Activated CD8-positive, alpha-beta memory T cell treated with anti-CD3 and anti-CD28 coated beads for 24 hours (primary cell): ENCODE measurements at places on chromosomes 11 and 22.
A peak's percentile ranks its signal among the peaks of the same experiment; 100 is the strongest.

GRCh38 chr11:21634956-21635355, 557.9 kb upstream of the ANO5 start:
- no peak for DNase-seq

GRCh38 chr11:103844327-103845215, 191.9 kb upstream of the DDI1 start:
- no peak for DNase-seq

DNA sequence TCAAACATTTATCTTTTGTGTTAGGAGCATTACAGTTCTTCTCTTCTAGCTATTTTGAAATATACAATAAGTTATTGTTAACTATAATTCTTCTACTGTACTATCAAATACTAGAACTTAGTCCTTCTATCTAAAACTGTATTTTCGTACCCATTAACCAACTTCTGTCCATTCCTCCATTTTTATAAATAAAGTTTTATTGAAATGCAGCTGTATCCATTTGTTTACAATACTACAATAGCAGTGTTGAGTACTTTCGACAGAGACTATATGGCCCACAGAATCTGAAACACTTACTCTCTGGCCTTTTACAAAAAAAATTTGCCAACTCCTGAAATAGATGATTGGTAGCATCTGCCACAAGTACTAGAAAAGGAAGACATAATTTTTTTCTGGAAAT, 4.7 kb upstream of the SLC35C1 start:
- DNase-seq, result no peak

GRCh38 chr11:30314625-30315024, 8.3 kb upstream of the ARL14EP start:
- DNase-seq, result no peak

GRCh38 chr11:8040921-8041285, 40.1 kb upstream of the TUB start:
- no peak for DNase-seq

- no peak for DNase-seq
These were observed 48.8 kb upstream of the ZC3H12C start for GRCh38 chr11:110044226-110044968.

DNA sequence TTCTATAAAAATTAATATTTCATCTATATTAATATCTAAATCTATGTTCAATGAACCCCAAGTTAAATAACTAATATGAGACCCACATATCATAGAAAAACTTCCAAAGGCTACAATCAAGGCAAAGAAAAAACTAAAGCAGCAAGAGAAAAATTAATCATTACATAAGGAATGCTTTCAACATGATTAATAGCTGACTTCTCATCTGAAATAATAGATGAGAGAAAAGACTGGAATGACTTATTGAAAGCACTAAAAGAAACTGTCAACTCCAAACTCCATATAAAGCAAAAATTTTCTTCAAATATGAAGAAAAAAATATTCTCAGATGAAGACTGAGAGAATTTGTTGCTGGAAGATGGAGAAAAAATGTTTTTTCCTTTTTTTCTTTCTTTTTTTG, 13.0 kb downstream of the TRIM5 start:
- DNase-seq, result no peak

GRCh38 chr22:45957826-45958225, 19.1 kb downstream of the WNT7B start:
- no peak for DNase-seq

- no peak for DNase-seq
These were observed 10.9 kb downstream of the MTNR1B start for GRCh38 chr11:92980312-92980711.

DNA sequence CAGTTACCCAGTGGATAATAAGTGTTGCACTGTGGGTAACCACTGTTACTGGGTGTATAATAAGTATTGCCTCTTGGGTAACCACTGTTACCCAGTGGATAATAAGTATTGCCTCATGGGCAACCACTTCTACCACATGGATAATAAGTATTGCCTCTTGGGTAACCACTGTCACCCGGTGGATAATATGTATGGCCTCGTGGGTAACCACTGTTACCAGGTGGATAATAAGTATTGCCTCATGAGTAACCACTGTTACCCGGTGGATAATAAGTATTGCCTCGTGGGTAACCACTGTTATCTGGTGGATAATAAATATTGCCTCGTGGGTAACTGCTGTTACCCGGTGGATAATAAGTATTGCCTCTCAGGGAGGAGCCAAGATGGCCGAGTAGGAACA, 29.7 kb upstream of the NXPE4 start:
- DNase-seq, result no peak

DNA sequence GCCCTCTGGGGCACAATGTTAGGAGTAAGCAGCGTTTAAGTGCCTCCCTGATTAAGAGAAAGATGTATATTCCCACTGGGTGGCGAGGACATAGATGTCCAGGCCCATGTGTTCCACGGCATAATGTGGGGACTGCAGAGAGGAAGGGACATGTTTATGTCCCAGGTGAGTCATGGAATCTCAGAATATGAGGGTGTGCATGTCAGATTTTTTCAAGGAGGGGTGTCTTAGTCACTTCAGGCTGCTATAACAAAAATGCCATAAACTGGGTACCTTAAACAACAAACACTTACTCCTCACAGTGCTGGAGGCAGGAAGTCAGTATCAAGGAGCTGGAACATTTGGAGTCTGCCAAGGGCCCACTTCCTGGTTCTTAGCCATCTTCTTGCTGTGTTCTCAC, 55.1 kb downstream of the BCR start:
- DNase-seq, result no peak

- no peak for DNase-seq
These were observed 92.2 kb downstream of the LUZP2 start for GRCh38 chr11:24589064-24589463.

GRCh38 chr11:96647621-96648020, 257.8 kb downstream of the JRKL start:
- no peak for DNase-seq

DNA sequence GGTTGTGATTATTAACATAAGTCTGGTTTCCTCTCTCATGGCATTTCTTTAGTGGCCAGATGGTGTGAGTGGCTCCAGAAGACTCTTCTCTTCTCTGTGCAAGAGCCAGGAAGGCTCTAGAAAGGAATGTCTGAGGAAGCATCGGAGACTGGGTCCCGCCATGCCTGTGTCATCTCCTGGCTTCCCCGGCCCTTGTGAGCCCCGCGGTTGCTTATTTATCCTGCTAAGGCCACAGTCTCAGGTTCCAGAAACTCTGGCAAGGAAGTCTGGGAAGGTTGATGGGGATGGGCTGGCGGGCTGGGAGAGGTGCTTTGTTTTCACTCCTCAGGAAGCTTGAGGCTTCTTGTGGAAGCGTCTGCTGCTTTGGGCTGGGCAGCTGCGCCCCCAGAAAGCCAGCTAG, 18.9 kb downstream of the BCR start:
- DNase-seq, result no peak

DNA sequence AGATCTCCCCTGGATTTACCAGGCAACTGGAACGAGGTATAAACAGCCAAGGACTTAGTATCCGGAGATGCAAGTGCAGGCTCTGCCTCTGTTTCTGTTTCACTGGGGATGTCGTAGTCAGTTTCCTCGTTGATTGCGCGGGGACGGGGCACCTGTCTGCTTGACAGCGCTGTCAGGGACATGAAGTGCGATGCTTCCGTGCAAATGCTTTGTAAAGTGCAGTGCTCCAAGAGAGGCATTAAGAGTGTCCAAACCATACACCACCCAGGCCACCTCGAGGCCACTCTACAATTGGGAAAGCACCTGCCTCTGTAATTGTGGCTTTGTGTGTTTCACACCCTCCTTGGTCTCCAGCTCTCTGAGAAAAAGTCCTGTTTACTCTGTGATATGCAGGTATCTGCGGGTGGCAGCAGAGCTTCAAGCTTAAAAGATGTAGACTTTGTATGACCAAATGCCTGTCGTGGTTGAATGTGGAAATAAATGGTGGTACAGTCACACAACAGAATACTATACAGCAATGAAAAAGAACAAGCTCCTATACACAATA, 18.6 kb upstream of the CD5 start:
- no peak for DNase-seq

DNA sequence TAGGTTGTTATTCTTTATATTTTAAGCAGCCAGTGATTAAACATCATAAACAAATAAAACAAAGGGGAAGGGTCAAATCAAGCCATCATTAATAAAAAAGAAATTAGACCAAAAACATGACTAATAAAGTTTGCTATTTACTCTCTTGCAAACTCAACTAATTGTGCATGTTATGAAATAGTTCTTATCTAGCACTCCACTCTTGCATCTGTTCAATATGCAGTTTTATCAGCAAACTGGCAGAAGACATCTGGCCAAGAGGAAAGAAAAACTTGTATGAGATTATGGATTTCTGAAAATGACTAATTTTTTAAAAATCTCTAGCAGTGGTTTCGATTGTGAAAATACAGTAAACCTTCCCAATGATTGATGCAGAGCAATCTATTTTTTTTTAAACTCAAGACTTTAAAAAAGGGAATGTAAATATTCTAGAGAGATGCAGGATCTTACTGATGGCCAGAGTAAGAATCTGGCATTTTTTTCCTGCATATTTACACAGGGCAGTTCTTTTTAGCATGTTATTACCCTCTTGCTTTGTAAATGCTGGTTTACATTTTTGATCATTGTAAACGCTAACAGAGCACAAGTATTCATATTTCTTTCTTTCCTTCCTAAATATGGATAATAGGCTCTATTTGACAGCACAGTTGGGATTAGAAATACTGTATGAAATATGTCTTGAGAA, 83.3 kb downstream of the GRIA4 start:
- no peak for DNase-seq

GRCh38 chr22:46865052-46865434, 102.6 kb downstream of the TBC1D22A start:
- DNase-seq, result no peak

- peak; percentile 97 for DNase-seq
These were observed at the start of gene SESN3 for GRCh38 chr11:95231127-95231880. TSS of gene SESN3 (minus strand) at chr11:95231202. CDS start at chr11:95230860, 342 bp downstream.

- no peak for DNase-seq
These were observed 43.2 kb downstream of the OR4C45 start for GRCh38 chr11:50075856-50076255.

GRCh38 chr11:69801513-69802335, 17.5 kb downstream of the FGF3 start:
- peak; percentile 70 for DNase-seq

GRCh38 chr11:64017945-64018224, 17.8 kb upstream of the FLRT1 start:
- no peak for DNase-seq

DNA sequence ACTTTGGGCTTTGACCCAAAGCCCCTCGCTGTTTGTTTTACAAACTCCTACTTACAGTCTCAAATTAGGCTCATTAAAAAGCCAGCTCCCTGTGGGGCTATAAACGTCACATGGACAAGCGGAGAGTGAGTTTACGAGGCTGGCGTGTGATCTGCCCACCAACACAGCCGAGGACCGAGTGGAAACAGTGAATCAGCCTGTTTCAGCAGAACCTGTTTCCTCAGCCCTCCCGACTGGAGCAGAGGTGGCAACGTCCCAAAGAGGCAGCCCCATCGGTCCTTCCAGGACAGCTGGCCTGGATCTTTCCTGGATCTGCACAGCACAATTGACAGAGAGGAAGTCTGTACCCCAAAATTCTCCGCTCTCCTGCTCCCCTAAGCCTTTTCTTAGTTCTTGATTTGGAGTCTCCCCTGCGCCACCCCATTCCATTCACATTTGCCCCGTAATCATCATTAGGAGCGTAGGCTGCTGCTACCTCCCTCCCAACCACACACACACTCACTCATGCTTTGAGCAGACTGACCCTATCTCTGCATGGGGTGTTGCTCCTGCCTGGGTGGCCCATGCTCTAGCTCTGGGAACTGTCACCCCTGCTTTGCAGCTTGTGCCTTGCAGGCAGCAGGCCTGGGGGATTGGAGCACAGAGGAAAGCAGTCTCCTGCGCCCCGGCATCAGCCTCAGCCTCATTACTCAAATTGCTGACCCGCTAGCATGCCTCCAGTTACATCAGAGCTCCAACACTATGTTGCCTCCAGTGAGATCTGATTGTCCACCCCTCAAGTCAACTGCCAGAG, 117.8 kb downstream of the NAT10 start:
- no peak for DNase-seq

- DNase-seq, result no peak
These were observed 76.8 kb downstream of the KCNC1 start for GRCh38 chr11:17811352-17811751.

DNA sequence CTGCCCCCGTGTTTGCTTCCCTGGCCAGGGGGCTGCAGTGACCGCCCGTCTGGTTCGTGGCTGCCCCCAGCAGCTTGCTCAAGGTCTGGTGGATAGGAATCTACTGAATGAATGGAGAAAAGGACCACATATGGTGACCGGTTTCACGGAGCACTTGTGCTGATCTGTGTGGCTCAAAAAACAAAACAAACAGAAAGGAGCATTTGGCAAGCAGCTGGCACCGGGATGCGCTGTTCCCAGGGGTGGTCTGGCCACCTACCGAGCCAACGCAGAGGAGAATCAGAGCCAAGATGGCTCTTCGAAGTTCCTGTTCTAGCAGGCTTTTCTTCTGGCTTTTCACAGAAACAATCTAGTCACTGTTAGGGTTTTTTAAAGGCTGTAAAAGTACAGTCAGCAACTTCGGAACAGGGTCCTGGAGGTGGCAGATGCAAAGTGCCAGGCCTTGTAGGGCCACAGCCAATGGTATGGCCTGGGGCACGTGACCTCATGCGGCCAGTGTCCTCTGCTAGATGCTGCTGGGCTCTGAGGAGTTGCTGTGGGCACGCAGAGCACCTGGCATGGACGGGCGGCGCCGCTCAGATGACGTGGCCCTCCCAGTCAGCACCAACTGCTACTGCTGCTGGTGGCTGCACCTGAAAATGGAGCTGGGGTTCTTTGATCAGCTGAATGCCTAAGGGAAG, 27.3 kb upstream of the PACSIN2 start:
- DNase-seq, result no peak

GRCh38 chr11:61505640-61506155, 2.9 kb upstream of the LRRC10B start:
- no peak for DNase-seq

- DNase-seq, result no peak
These were observed 17.0 kb downstream of the NCR3LG1 start for GRCh38 chr11:17368551-17368950.

DNA sequence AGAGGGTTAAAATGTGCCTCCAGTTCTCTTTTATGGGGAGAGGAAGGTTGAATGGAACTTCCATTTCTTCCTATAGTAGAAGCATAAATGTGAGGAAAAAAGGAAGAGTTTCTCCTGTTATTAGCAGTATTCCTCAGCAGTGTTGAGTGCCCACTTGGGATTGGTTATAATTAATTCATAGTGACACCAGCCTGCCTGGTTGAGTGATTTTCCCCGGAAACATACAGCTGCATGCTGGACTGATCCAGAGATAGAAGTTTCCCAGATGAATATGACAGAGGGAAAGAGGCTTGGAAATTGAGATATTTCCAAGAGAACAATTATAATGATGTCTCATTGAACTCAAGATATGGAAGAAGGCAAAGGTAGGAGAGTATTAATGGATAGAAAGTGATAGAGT, 28.3 kb downstream of the RAB39A start:
- no peak for DNase-seq

DNA sequence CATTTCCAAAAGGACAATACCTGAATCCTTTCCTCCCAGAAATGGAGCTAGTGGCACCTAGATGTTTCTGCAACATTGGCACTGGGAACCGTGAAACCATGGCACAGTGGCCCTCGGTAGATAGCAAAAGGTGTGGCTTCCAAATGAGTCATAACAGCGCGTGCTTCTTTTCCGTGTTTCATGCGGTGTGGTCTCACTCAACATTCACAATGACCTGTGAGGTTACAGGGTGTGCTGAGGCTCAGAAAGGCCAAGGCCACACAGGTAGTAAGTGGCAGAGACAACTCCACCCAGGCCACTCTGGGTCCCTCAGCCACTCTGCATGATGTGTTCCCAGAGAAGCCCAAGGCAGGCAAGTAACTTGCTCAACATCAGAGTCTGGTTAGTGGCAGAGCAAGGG, 67.4 kb downstream of the TP53I11 start:
- no peak for DNase-seq
